ENCODE measurements at places on chromosomes 6 and 20. TPM values are rescaled to one million over a fixed set of nuclear protein-coding genes. Genes with fewer than 3 reads are reported as not detected.

ACTR5 gene
- total RNA-seq: 7.9 TPM

- no peak for ATAC-seq
These were observed 41.5 kb downstream of the GRIK2 start for GRCh38 chr6:101435038-101435437.

MYBL2 gene
- total RNA-seq: not detected

GRCh38 chr6:22621701-22622100 lies 52.3 kb downstream of the HDGFL1 start:
- ATAC-seq: no peak

PGK2 gene
- total RNA-seq: not detected

DNA sequence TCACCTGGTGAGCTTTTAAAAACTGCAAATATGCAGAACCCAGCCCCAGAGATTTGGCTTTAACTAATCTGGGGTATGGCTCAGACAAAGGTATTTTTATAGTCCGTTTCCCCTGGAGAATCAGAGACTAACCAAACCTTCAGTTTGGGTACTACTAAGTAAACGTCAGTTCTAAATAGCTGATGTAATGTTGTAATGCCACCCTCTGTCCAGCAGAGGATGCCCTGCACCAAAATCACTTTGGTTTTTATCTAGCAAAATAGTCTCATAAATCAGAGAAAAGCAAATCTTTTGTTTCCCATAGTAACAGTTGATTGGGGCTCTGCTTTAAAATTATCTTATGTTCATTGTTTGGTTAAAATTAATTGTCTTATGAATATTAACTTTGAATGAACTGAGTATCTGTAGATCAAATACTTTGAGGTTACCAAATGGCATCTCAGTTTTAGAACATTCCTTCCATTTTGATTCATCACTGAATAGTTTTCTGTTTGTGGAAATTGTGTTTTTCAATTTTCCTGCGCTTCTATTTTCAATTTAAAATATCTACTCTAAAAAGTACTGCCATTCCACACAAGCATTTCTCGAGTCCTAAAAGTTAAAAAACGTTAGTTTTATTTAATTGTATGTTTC lies 278.3 kb upstream of the PLCB4 start:
- ATAC-seq: peak; percentile 36

KCNQ5 gene
- 3.4 TPM for total RNA-seq

MEP1A gene
- not detected for total RNA-seq

SPAG4 gene
- total RNA-seq: 3.5 TPM

GRCh38 chr6:155026706-155027045 lies 31.6 kb downstream of the TIAM2 start:
- ATAC-seq: peak; percentile 7

DNA sequence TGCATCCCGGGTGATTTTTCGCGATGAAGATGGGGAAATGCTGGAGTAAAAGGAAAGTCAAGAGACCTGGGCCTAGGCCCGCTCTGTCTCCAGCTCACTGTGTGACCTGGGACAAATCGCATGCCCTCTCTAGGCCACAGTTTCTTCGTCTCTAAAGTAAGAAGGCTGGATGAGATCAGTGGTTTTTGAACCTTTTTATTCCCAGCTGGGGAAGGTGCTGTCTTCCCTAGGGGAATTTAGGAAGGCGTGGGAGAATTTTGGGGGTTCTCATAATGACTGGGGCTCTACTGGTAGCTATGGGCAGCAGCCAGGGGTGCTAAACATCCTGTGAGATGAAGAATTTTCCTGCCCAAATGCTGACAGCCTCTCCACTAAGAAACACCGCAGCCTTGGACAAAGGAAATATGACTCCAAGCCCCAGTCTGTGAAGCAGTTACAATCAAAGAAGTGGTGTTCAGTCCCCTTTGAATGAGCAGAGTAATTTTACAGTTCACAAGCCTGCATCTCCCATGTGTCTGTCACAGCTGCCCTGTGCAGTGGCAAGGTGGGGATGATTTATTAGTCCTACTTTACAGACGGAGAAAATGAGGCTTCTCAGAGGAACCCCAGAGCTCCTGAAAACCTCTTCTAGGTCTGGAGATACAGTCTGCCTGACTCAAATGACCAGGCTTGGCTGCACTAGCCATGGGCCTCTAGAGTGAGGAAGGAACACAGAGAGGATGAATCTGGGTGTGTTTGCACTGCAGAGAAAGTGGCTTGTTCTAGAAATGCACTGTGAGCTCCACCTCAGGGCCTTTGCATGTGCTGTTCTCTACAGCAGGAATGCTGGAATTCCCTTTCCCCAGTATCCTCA lies 57.2 kb downstream of the RAB44 start:
- no peak for ATAC-seq

PROKR2 gene
- total RNA-seq: not detected

LTA gene
- total RNA-seq: not detected

LY6G6C gene
- total RNA-seq: not detected

IP6K3 gene
- total RNA-seq: 0.32 TPM
